ENCODE measurements at places on chromosomes 4 and X.

GRCh38 chr4:43607400-43607799 is 714.9 kb downstream of the GRXCR1 start:
- DNase-seq = no peak

DNA sequence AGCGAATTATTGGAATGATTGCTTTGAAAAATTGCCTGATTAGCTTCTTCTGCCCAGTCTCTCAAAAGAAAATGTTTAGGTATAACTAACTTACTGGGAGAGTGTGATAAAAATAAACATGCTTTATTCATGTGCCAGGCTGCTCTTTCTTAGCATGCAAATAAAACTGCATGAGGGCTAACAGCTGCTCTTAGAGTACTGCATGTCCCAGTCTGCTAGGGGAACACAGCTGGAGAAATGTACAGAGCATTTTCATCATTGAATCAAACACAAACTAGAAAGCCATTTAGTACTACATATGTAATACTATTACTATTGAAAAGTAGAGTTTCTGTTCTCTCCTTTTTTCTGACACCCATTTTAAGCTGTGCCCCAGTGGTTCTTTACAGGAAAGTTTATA is 726.0 kb downstream of the GRID2 start:
- no peak for DNase-seq

DNA sequence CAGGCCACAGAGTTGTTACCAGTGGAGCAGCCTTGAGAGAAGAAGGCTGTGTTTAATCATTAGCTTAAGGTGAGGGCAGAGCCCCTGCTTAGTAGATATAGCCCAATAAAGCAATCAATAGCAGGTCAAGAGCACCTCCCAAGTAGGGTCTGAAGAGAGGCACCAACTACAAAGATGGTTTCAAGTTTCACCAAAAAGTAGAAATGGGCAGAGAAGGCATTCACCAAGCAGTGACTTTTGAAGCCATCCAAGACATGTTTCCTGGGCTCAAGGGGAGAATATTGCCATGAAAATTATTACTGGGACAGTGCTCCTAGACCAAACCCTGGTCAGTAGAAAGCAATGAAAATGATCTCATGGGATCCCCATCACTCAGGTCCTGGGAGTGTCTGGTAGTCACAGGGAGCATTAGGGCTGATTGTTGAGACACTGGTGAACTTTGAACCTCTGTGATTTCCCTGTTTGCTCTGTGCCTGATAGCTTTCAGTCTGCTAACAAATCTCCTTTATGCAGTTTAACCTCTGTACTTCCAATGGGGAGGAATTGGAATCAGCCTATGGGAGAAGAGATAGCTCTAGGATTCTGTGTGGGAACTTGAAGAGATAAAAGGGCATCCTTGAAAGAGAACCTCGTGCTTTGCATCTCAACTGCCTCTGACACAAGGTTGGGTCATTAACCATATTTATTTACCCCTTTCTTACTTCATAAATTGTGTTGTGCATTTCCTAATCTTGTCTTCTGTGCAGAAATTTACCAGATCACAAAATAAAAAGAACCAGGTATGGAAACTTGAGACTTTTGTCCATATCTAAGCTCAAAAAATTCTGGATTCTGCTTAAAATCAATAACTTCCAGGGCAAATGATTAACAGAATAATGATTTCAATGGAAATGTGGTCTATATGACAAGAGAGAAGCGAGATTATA is 9.3 kb upstream of the OTC start:
- DNase-seq = no peak

DNA sequence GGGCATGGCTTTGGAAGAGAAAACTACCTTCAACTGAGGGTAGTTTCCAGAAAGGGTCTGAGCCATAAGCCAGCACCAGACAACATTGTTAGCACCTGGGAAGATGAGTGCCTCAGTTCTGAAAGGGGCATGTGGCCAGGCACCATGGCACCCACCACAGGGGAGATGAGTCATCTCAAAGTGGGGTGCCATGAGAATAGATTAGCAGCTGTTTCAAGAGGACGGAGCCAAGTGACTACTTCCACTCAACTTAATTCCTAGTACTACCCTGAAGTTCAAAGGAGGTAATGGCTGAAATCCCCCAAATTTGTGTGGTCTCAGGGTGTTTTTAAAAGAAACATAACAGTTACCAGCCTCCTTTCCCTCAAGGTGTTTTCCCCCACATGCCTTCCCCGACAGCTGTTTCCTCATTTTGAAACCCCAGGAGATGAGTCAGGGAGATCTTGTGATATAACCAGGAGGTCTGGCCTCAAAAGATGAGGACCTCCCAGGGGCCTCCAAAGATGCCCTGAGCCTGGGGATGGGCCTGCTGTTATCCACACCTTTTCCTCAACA is 27.8 kb upstream of the FTHL17 start:
- DNase-seq = no peak

DNA sequence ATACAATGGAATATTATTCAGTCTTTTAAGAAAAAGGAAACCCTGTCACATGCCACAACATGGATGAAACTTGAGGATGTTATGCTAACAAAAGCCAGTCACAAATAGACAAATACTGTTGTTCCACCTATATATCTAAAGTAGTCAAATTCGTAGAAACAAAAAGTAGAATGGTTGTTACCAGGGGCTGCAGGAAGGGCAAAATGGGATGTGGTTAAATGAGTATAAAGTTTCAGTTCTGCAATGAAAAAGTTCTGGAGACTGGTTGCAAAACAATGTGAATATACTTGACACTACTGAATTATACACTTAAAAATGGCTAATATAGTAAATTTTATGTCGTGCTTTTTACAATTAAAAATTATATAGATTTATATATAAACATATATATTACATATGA is 12.2 kb downstream of the SPOCK3 start:
- no peak for DNase-seq

Measured in stimulated activated CD8-positive, alpha-beta memory T cell treated with anti-CD3 and anti-CD28 coated beads, Interleukin-7, amount 100 ng/mL, for 1 hour (primary cell).